Neural progenitor cell (in vitro differentiated cells): ENCODE measurements at places on chromosomes 3 and 15. TPM values are rescaled to one million over a fixed set of nuclear protein-coding genes. Genes with fewer than 3 reads are reported as not detected.

DNA sequence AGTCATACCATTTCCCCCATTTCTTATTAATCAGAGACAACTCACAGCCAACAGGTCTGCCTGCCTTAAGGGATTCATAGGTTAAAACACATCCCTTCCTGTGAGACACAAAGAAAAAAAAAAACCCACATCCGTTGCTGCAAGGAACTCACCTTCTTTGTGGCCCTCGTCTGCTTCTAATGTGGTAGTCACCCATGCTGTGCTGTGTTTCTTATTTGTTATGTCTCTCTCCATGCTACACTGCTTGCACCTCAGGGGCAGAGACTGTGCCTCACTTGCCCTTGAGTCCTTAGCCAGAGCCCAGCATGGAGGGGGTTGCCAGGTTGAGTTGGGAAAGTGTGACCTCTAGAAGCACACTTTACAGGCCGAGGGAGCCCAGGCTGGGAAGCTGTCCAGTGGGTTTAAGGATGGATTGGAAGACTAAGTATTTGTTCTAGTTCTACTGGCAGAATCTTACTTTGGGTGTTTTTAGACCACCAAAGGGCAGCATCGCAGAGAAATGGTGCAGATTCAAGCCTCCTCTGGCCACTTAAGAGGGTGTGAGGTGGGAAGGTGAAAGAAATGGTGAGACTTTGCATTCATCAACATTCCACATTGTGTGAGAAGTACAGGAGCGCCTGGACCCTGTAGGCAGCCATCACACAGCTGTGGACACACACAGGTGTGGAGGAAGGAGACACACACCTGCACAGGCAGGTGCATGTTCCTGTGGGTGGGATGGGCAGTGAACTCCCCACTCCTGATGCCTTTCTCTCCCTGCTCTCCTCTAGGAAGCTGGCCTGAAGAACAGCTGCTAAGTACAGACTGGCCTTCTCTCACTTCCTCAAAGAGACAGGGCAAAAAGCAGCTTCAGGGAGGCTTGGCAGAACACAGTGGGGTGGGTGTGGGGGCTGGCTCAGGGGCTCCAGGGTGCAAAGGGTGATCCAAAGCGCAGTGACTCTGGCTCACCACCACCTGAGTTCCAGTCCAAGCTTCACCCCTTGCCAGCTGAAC lies 48.8 kb downstream of the GLB1 start:
- no peak overlapping the region for H3K4me3 ChIP-seq
- H3K36me3 ChIP-seq: no peaks in the 10 kb centered on the region
- H3K4me1 ChIP-seq: no peaks in the 10 kb centered on the region
- H3K27me3 ChIP-seq: no peaks in the 10 kb centered on the region

The PIK3CB gene
- 11.1 and 17.7 TPM in 2 replicates for total RNA-seq

The SELENOS gene
- 26.0 and 39.1 TPM in 2 replicates for total RNA-seq

DNA sequence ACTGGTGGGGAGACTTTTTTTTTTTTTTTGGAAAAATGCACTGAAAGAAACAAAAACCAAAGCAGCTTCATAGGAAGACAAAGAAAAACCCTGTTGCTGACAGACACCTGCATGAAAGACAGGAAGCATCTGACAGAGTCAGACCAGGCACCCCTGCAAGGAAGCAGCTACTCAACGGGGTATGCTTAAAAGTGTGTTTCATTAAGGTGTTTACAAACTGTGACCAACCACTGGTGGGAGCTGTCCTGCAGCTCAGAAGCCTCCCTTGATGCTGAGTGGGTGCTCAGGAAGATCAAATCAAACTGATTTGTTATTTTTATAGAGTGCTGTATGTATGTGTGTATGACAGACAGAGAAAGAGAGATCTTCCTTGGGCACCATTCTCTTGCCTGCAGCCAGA lies 34.7 kb upstream of the AGBL1 start:
- no peak overlapping the region for H3K27ac ChIP-seq
- H3K4me3 ChIP-seq: no peak overlapping the region
- peaks cover 25% of the 10 kb centered on the region for H3K4me1 ChIP-seq
- no peaks in the 10 kb centered on the region for H3K27me3 ChIP-seq
- DNase-seq: peak; percentile 33

- peaks cover 4% of the 10 kb centered on the region for H3K4me1 ChIP-seq
- H3K36me3 ChIP-seq: no peaks in the 10 kb centered on the region
Measured at GRCh38 chr3:72344647-72345046, 503.6 kb downstream of the SHQ1 start.

GRCh38 chr3:25430935-25431770 lies 3.1 kb downstream of the RARB start:
- H3K36me3 ChIP-seq: no peaks in the 10 kb centered on the region
- no peak overlapping the region for H3K4me3 ChIP-seq
- H3K27ac ChIP-seq: no peak overlapping the region
- peaks cover 53% of the 10 kb centered on the region for H3K4me1 ChIP-seq

GRCh38 chr15:85504749-85505676 lies 124.6 kb downstream of the AKAP13 start:
- peak; percentile 66 for DNase-seq
- H3K27ac ChIP-seq: no peak overlapping the region
- H3K4me3 ChIP-seq: no peak overlapping the region
- H3K27me3 ChIP-seq: no peaks in the 10 kb centered on the region
- no peaks in the 10 kb centered on the region for H3K36me3 ChIP-seq

- H3K36me3 ChIP-seq: no peaks in the 10 kb centered on the region
- no peak for DNase-seq
- no peaks in the 10 kb centered on the region for H3K27me3 ChIP-seq
- H3K27ac ChIP-seq: no peak overlapping the region
Measured at GRCh38 chr15:101432982-101433381, 56.5 kb downstream of the PCSK6 start.
